GM12891 (cell line): ENCODE measurements at places on chromosomes 7 and 10.

DNA sequence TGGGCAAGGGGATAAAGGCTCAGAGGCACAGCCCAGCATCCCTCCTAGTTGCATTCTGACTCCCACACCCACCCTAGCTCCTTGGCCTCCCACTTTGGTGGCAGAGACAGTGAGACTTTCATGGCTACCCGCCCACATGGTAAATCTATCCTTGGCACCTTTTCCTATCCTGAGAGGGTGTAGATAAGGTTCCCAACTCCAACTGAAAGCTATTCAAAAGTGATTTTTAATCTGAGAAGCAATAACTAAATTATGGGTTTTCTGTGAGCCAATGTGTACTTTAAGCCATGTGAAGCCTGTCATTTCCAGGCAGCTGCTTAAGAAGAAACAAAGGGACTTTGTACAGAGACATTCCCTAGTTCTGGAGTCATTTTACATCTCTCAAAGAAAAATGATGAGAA, 9.1 kb downstream of the LAMB1 start:
- DNase-seq: no peak

- DNase-seq: no peak
Measured at GRCh38 chr10:106898446-106898845, 266.1 kb downstream of the SORCS1 start.

- no peak for DNase-seq
Measured at GRCh38 chr10:129935867-129936152, 28.3 kb downstream of the EBF3 start.

GRCh38 chr7:71454981-71455380, 323.0 kb downstream of the GALNT17 start:
- no peak for DNase-seq

- no peak for DNase-seq
Measured at GRCh38 chr10:85284778-85285770, 956.7 kb downstream of the CCSER2 start.

GRCh38 chr7:936386-937054, 18.0 kb downstream of the ADAP1 start:
- peak; percentile 88 for DNase-seq

GRCh38 chr10:55750458-55750857, 610.6 kb downstream of the ZWINT start:
- DNase-seq: no peak

DNA sequence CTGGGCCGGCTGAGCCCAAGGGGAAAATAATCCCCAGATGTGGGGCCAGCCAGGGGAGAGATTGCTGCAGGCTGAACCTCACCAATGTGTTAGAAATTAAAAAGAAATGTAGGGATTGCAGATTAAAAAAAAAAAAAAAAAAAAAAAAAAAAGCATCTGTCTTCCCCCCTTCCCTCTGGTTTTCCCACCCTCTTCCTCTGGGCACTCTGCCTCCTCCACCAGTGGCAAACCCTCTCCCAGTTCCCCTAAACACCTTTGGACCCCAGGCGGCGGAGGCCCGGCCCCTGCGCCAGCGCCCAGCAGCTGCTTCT, 7.1 kb downstream of the MNX1 start:
- DNase-seq: no peak

GRCh38 chr10:107790271-107790670, 625.8 kb upstream of the SORCS1 start:
- no peak for DNase-seq

DNA sequence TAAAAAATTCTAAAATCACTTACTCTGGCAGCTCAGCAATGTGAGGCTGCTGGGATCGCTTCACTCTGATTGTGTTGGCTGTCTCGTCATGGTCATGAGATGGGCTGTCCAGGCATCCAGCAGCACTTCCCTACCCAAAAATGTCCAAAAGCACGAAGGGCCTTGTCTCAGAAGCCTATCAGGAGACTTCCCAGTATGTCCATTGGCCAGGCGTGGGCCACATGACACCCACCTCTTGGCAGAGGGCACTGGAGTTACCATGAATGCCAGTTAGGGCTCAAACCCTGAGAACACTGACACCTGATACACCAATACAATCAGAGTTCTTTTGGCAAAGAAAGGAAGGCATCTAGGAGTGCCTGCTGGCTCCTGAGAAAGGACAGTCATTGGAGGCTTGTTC, 27.0 kb upstream of the GLI3 start:
- DNase-seq: no peak

DNA sequence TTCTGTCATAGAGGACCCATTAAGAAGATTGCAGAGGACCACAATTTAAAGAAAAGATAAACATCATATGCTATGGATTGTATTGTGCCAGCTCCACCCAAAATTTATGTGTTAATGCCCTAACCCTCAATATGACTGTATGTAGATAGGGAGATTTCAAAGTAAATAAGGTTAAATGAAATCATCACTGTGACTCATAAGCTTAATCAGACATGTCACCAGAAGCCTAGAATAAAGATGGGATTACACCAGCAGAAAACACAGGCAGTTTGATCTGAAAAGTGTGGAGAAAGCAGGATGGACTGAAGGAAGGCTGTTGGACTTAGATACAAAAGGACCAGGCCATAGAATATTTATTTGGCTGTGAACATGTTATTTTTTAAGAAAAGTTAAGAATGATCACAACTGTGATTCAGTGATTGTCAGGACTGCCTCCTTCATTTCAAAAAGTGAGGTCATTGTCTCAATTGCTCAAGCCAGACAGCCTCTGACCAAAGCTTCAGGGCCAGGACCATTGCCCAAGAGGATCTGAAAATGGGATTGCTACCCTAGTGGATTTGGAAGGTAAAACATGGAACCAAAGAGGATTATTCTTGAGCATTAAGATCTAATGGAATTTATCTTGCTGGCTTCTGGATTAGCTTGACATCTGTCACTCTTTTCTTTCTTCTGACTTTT, 270.8 kb upstream of the POM121L12 start:
- no peak for DNase-seq

- DNase-seq: no peak
Measured at GRCh38 chr10:95688648-95689047, 5.1 kb downstream of the TCTN3 start.

DNA sequence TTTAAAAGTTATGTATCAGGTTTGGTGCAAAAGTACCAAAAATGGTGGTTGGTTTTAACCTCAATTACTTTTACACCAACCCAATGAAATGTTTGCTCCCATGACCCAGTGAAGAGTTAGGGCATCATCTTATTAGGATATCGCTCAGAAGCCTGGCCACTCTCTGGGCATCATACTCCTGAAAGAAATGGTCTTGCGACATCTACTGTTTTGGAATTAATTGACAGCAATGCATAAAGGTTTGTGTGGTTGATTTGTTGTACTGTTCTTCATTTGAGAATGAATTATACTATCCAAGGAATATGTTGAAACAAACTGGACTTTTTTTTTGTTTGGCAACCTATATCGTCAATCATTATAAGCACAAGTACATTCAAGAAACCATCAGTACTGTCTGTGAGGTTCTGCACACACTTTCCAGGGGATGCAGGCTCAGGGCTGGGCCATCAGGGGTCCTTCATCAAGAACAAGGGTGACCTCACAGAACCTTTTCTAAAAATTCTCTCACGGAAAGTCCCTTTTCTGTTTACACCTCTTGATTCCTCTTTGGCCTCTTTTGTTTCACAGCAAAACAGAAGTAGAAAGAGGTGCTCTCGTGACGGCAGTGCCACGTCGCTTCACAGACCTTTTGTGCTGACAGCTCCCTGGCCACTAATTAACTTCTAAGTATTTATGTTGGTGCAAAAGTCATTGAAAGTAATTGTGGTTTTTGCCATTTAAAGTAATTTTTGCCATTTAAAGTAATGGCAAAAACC, 117.2 kb upstream of the KLF6 start:
- DNase-seq: peak; percentile 24

DNA sequence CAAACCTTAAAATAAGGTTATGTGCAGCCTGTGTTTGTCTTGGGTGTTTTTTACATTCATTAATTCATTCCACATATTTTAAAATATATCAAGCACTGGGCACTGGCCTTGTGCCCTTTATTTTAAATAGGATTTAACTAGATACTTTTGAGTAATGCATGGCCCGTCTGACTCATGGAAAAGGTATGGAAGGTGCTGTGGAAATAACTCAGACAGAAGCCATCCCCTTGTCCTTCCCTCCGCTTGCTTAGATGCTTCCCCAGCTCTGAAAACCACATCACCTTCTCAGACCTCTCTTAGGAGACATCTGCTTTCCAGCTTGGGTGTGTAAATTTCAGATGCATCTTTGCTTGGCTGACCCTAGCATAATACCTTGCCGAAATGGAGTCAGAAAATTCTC, 30.5 kb downstream of the SLC18A2 start:
- no peak for DNase-seq

DNA sequence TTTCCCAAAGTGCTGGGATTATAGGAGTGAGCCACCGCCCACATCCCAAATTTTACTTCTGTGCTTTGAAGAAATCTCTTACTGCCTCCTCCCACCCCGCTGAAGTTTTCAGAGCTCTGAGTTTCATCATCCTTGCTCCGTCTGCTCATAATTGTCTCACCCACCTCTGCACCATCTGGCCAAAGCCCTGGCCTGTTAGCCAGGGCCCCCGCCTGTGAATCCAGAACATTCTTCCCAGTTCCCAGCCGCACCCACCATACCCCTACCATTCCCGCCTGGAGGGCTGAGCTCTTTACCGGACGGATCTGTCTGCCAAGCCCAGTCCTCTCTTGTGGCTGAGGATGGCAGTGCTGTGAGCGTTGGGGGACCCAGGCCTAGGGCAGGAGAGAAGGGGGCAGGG, 14.5 kb downstream of the SSC4D start:
- DNase-seq: no peak

DNA sequence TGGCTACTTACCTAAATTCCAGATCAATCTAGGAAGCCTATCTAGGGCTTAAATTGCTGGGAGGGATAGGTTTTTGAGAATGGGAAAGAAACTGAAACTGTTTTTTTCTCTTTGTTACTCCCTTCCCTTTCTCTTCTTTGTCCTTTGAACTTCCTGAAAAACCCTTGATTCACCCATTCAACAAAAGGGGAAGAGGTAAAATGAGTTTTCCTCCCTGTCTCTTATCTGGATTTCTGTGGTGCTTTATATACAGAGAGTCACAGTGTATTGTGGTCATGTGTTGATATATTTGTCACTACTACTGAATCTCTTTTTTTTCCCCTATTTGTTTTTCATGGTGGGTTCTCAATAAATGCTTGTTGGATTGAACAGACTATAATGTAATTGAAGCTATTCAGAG, 19.8 kb upstream of the NUP205 start:
- DNase-seq: no peak

GRCh38 chr7:75033064-75033463, 40.5 kb downstream of the RCC1L start:
- DNase-seq: no peak

- DNase-seq: peak; percentile 19
Measured at GRCh38 chr10:24360282-24361127, 151.6 kb downstream of the KIAA1217 start.

DNA sequence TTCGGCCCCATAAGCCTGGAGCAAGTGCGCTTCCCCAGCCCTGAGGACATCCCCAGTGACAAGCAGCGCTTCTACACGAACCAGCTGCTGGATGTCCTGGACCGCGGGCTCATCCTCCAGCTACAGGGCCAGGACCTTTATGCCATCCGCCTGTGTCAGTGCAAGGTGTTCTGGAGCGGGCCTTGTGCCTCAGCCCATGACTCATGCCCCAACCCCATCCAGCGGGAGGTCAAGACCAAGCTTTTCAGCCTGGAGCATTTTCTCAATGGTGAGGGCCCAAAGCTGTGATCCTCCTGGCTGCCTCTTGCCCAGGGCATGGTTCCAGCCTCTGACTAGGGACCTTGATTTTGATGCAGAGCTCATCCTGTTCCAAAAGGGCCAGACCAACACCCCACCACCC, 10.1 kb downstream of the IRF5 start:
- no peak for DNase-seq

DNA sequence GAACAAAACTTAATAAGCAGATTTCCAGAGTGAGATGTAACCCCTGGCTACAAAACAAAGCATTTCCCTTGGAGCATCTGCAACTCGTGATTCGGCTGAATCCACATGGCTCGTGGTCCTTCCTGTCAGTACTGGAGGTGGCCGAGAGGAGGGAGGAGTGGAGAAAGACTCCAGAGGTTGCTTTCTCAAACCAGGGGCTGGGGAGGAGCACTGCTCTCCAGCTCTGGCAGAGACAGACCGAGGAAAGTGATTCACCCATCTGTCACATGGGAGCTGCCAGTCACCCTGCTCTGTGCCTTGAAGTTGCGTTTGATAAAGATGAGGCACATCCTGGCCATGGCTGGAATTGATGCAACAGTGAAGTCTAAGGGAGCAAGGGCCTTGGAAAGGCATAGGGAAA, 72.7 kb downstream of the COL13A1 start:
- no peak for DNase-seq

DNA sequence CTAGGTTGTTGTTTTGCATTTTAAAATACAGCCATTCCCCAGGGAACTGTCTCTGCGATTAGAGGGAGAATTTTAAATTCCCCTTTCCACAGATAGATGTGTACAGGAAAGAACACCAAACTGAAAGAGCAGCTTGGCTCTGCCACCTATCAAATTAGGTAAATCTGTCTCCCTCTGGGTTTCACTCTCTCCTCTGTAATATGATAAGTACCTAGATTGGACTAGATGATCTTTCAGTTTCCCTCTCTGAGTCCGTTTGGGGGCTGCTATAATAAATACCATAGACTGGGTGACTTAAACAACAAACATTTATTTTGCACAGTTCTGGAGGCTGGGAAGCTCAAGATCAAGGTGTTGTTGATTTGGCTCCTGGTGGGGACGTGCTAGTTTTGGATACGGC, 186.0 kb downstream of the KIF20B start:
- DNase-seq: no peak

GRCh38 chr7:36563706-36564327, 160.5 kb downstream of the AOAH start:
- no peak for DNase-seq

DNA sequence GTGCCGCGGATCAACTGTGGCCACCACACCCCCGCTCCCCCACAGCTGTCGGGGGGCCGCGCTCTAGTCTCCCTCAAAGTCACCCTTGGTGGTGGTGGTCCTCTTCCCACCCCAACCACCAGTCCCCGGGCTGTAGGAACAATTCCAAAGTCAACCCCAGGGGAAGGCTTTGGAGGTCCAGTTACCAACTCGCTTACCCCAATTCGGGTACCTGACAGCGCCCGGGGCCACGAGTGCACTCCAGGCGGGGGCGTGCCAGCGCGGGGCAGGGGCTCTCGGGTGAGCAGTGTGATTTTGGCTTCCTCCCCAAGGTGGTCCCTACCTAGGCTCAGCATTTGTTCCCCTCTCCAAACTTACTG, 584 bp upstream of the ZMIZ1 start:
- DNase-seq: no peak

DNA sequence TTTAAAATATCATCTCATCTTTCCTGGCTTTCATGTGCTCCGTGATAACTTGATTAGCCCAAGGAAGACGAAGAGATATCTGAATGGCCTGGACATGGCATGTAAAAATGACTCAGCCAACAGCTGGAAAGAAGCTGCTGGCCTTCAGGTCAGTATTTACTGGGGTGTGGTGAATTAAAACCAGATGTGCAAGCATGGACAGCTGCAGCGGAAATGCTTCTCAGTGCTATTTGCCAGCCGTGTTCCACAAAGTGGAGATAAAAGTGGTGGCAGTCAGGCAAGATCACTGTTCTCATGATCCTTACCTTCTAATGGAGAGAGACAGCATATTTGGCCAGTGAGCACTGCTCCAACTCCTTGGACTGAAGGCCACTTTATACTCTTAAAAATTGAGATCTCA, 203.1 kb upstream of the VSTM2A start:
- no peak for DNase-seq
